ENCODE measurements at places on chromosomes 7 and 10.

DNA sequence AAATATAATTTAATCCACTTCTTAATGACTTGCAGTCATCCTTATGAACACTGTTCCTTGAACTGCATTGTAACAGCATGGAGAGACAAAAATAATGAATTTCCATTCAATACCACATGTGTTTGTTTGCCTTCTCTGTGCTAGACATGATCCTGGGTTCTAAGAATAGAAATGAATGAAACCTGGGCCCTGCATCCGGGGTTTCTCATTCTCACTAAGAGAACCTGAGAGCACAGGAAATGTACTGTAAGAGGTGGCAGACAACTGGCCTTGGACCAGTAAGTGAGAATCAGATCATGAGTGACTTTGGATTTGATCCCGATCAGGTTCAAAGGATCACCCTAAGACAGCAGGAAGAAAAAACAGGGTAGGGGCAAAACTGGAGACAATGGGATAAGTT lies 37.2 kb upstream of the CUL1 start:
- no peak for DNase-seq

GRCh38 chr7:125878988-125879387 lies 949.4 kb upstream of the POT1 start:
- DNase-seq, result no peak

DNA sequence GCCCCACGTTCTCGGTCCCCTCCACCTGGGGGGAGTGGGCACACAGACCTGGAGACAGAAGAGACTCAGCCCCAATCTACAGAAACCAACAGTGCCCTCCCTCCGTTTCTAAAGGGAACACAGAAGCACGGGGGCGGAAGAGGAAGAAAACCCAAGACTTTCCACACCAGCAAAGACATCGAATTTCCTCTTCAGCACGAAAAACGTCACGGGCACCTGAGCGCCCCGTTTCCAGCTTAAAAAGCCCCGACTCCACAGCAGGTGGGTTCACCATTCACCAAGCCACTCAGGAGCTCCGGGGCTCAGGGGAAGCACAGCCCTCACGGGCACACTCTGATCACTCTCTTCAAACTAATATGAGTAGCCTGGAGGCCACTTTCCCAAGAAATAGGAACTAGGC lies 19.6 kb downstream of the NUDT1 start:
- no peak for DNase-seq

GRCh38 chr7:3218411-3219225 lies 82.4 kb upstream of the SDK1 start:
- DNase-seq, result no peak

GRCh38 chr10:69467928-69468750 lies 16.9 kb downstream of the TSPAN15 start:
- no peak for DNase-seq

- no peak for DNase-seq
These were observed 95.2 kb upstream of the DNAAF5 start for GRCh38 chr7:631291-631711.

- DNase-seq, result no peak
These were observed 7.0 kb downstream of the EBF3 start for GRCh38 chr10:129956876-129957673.

DNA sequence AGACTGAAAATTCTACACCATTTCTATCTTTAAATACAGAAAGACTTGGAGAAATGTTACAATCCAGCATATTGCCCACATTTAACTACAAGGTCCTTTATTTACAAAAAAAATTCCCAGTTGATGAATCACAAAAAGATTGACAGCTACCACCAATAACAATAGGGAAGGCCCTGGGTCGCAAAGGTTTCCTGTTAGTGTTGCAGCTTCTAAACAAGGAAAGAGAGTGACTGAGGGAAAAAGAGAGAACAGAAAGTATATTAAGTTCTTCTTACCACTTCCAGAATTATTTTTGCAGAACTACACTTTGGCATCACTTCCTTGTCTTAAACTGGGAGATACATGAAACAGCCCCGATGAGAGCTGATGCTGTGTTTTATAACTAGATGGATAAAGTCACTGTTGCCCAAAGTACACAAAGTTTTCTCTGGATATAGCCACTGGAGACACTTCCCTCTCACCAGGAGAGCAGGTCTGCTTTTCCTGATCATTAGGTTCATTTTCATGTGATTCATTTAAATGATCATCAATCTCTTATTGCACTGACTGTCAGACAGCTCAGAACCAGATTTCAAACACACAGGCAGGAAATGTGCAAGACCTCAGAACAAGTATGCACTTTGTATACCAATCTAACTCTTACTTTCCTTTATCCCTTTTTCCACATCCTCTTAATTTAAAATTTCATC lies 57.0 kb downstream of the SHTN1 start:
- peak; percentile 9 for DNase-seq

GRCh38 chr7:30846378-30846777 lies 65.3 kb upstream of the AQP1 start:
- DNase-seq, result no peak

DNA sequence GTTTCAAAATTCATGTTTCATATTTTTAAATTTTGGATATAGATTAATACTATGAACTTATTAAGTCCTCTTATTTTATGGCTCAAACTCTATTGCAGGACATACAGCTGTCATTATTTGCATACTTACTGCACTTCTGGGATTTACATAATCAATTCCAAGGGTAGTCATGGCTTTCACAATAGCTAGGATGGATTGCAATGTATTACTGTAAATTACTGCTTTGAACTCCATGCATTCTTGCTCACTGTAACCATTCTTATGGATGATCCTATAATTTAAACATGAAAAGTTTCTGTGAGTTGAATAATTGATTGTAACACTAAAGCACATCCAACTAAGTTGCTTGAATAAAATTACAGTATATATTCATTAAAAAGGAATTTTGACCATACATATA lies 23.5 kb downstream of the GNAT3 start:
- no peak for DNase-seq

DNA sequence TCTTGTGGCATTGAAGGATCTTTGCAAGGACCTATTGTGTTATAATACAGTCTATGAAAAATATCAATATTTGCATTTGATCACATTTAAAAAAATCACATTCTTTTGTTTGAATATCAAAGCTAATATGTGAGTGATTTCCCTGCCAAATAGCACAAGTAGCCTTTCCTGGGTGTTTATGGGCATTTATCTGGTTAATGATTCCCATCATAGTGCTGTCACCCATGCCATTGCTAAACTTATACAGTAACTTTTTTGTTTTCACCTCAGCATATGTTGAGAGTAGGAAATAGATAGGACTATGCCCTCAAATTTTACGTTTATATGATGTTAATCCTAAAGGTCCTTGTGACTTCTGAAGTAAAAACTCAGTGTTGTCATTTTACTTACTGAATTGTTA lies 136.9 kb downstream of the CFTR start:
- no peak for DNase-seq

GRCh38 chr7:16939161-16939560 lies 57.4 kb upstream of the AGR3 start:
- no peak for DNase-seq

- no peak for DNase-seq
These were observed 45.3 kb downstream of the CYP17A1 start for GRCh38 chr10:102791754-102792395.

GRCh38 chr7:113314594-113314993 lies 196.2 kb upstream of the SMIM30 start:
- DNase-seq, result no peak

GRCh38 chr7:137576481-137576880 lies 232.9 kb upstream of the PTN start:
- DNase-seq, result no peak

- DNase-seq, result no peak
These were observed 9.6 kb downstream of the KAZALD1 start for GRCh38 chr10:101071267-101071884.

GRCh38 chr7:152674860-152675758 lies 832 bp downstream of the XRCC2 start:
- no peak for DNase-seq

GRCh38 chr10:70602665-70603448 lies at the start of gene PRF1:
Gene PRF1 (minus strand): TSS chr10:70602741. CDS start chr10:70600902, 1,839 bp downstream.
- no peak for DNase-seq

GRCh38 chr10:112115781-112116385 lies 67.7 kb downstream of the GPAM start:
- peak; percentile 83 for DNase-seq

GRCh38 chr7:118013252-118014010 lies 140.2 kb upstream of the CTTNBP2 start:
- no peak for DNase-seq

GRCh38 chr7:88224601-88225275 lies 4.9 kb upstream of the SRI start:
- DNase-seq, result peak; percentile 35

DNA sequence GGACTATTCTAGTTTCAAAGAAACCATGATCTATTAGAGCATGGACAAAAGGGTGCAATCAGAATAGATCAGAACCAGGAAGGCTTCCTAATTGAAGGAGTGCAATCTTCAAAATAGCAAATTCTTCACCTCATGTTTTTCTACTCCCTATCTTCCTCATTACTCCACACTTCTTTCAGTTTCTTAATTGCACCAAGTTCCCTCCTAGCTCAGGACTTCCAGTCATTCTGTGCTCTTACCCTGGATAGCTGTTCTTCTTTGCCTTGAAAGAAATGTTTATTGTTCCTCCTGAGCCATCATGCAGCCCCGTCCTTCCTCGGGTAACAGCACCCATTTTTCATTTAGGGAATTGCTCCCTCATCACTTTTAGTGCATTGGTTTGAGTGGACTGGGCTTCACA lies 23.1 kb downstream of the TRPV5 start:
- no peak for DNase-seq

- DNase-seq, result no peak
These were observed 89.1 kb upstream of the PARD3 start for GRCh38 chr10:34904191-34904590.

- DNase-seq, result no peak
These were observed 14.0 kb downstream of the SLC29A4 start for GRCh38 chr7:5296611-5297226.

DNA sequence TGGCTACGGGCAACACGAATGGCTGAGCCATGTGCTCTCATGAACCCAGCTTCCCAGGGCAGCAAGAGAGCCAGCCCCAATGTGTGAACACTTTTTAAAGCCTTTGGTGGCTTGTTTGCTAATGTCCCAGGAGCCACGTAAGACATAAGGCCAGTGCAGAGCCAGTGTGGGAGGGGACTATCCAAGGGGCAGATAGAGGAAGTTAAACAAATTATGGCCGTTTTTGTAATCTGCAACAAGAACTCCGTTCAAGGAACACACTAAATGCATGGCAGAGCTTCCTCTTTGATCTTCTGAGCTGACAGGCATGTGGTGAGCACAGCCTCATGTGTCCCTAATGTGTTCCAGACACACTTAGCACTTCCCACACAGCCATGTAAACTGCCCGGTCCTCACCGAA lies 133.3 kb downstream of the TEX36 start:
- DNase-seq, result no peak

DNA sequence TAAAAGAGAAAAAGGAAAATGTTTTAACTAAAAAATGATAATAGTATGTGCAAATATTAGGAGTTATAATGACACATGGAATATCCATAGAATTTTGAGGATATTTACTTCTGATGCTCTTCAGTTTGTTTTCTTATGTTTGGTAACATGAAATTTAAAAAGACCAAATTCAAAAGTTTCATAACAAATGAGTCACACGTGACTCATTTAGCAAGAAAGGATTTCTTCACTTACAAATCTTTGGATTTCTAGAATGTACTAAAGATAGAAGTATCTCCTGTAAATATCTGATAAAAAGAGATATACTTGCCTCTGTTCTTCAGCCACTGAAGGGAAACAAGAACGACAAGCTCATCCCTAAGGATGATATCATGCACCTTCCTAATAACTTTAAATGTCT lies 774.5 kb upstream of the LRRTM3 start:
- DNase-seq, result no peak

DNA sequence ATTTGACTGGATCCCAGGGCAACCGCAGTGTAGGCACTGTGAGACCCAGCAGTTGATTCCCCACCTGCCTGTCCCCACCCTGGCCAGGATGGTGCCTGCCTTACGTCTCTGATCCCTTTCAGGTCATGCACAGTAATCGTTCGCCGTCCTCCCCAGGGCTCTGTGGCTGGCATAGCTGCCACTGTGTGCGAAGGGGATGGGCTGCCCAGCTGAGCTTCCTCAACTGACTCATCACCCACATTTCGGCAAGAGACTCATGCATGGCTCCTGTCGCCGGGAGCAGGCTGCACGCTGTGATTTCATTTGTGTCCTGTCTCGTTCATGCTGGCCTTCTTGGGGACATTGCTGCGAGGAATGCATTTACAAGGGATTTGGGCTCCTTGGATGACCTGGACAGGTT lies 252.4 kb downstream of the KLF6 start:
- DNase-seq, result no peak

GRCh38 chr7:85566095-85566794 lies 379.4 kb upstream of the SEMA3D start:
- no peak for DNase-seq

DNA sequence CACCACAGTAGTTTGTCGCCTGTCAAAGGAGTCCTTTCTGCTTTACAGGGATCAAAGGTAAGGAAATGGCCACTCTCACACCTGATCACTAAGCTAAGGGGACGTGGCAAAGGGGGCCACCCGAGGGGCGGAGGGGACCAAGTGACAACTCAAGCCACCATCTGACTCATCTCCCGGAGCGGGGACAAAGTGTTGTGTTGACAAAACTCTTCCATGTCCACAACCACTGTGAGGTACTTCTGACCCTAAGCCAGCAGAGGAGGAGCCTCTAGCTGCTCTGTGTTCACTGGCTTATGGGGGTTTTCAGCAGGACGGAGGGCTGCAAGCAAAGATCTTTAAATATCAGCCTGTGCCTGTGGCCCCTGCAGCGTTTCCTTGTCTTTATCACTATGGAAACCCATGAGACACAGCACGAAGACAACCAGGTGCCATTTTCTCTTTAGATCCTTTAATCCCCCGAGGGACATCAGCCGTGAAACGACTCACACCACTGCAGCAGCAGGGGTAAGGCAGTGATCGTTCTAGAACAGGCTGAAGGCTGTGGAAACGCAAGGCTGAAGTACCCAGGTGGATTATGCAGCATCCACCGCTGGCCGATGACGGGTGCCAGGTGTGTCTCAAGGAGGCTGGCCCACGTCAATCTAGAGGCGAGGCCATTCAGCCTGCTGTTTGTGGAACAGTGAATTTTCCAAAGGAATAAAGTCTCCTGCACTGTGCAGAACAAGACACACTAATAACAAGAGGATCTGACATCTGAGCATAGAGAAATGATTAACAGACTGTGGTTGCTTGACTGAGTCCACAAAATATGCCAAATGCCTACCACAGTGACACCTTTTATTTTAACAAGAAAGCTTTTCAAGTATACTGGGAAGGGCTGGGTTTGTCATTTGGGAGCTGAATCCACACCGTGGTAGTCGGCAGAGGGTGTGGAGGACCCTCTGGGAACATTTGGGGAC lies 26.6 kb upstream of the DDC start:
- no peak for DNase-seq

All from AG20443 (cell line).